Left ventricle myocardium inferior (tissue), 1 donor: ENCODE measurements at places on chromosomes 5 and 9. TPM values are rescaled to one million over a fixed set of nuclear protein-coding genes. Genes with fewer than 3 reads are reported as not detected.

DNA sequence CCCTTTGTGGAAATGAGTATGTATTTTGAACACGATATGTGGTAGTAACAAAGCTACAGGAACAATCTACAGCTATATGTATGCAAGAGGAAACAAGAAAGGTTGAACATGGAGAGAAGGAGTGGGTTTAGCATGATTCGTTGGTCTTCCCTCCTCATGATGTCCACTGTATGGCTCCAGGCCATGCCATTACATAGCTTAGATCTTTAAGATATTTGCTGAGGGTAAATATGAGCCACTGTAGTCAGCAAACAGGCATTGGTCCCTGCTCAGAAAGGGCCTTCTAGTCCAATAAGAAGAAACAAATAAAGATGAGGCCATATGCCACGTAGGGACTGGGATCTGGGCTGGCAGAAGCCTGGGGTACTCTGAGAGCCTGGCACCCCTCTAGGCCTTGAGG lies 543.2 kb upstream of the SGCD start:
- DNase-seq, result no peak

Gene ARID3C
- not detected for total RNA-seq

- no peak for DNase-seq
These were observed 4.2 kb upstream of the PTGES start for GRCh38 chr9:129757045-129757444.

DNA sequence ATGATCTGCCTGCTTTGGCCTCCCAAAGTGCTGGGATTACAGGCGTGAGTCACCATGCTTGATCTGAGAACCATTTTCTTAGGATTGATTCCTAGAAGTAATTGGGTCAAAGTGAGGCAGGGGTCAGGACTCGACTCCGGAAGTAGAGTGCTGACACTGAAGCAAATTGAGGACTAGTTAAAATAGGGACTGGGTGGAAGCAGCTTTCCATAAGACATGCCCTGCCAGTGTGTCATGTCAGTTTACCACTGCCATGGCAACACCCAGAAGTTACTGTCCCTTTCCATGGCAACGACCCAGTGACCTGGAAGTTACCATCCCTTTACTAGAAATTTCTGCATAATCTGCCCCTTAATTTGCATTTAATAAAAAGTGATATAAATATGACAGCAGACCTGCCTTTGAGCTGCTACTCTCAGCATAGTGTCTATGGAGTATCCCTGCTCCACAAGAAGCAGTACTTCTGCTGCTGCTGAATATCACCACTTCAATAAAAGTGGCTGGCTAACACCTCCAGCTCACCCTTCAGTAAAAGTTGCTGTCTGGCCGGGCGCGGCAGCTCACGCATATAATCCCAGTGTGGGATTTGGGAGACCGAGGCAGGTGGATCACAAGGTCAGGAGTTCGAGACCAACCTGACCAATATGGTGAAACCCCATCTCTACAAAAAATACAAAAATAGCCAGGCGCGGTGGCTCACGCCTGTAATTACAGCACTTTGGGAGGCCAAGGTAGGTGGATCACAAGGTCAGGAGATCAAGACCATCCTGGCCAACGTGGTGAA lies 47.8 kb upstream of the JADE2 start:
- no peak for DNase-seq

Gene IL3
- not detected for total RNA-seq

Gene IRX1
- 0.16 TPM for total RNA-seq

Gene IL13
- total RNA-seq, result not detected

DNA sequence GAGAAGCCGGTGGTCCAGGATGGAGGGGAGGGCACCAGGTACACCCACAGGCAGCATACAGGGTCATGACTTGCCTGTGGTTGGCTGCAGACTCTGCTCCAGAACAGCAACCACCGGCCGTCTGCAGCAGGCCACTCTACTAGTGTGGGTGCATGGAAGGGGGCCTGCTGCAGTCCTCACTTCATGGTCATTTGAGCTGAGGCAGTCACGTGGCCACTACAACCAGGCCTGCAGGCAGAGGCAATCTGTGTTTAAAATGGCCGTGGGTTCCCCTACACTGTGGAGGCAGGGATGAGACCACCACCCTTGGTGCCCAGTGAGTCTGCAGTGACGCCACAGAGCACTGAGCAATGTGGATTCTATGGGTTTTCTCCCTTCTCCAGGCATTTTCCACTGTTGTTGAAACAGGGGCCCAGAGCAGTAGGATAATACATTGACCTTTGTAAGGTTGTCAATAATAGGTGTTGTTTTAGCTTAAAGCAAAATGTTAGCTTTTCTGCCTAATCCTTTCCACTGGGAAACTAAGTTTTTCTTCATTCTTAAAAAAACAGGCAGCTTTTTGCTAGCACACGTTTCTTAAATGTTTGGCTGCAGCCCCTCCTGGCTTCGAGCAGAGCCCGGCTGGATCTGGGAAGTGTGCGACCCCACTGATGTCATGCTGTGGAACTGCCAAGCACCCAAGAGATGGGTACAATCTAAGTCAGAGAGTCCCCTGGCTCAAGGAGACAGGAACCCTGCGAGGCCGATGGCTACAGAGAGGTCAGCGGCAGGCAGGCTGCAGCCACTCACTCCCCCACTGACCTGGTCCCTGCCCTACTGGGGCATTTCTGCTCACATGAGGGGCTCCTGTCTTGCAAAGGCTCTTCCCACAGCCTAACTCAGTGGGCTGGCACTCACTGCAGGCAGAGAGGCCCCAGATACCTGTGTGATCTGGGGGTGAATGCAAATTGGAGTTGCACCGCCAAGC lies 21.2 kb downstream of the GADD45G start:
- no peak for DNase-seq

Gene GEMIN5
- total RNA-seq, result 14.0 TPM

Gene ANKRD31
- 0.11 TPM for total RNA-seq

GRCh38 chr5:132688536-132689339 lies 14.9 kb downstream of the IL4 start:
- no peak for DNase-seq

- no peak for DNase-seq
These were observed 35.4 kb upstream of the MAP1B start for GRCh38 chr5:72071906-72072305.

DNA sequence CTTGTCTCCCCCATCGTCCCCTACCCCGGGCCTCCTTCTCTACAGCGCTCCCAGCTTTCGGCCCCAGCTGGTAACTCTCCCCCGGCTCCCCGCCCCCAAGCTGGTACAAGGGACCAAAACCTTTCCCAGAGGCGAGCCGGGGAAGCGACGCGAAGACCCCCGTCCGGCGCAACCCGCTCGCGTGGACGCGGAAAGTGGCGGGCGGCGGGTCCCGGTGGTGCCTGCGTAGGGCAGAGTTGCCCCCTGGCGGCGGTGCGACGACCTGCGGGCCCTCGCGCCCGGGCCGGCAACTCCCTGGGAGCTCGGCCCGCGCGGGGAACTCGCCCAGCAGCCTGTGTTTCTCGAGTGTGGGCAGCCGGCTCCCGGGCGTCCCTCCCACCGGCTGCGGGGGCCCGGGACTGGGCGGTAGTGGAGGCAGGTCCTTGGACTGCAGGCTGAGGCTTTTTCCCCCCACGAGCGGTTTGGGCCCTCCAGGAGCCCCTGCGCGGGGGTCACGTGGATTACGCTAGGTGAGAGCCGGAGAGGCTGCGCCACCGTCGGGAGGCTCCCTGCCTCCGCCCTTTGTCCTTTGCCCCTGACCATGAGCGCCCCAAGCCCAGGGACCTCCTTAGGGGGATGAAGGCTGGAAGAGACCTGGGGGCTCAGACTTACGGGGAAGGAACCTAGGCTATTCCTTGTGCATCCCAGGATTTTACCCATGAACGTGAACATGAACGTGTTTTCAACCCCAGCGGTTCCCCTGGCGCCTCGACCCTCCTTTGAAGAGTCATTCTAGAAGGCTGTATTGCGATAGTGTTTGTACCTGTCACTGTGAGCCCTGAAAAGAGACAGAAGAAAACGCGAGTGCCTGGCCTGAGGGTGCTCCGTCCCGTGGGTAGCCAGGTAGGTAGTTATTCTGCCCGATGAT lies 2.9 kb upstream of the FOXD1 start:
- peak; percentile 49 for DNase-seq

- DNase-seq, result no peak
These were observed 5.3 kb upstream of the UBLCP1 start for GRCh38 chr5:159257629-159258283.

DNA sequence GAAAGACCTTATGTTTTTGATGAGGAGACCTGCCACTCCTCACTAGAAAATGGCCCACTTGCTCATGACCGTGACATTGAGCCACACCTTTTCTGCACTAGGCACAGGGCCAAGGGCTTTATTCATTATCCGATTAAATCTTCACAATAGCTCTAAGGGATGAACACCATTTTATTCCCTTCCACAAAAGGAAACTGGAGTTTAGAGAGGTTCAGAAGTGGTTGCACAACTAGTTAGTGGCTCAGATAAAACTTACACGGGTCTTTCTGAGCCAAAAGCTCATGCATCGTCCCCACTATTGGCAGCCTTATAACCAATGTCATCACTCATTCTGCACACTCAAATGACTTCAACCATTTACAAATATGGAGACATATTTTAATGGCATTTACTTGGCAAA lies 39.4 kb downstream of the SUSD1 start:
- no peak for DNase-seq

DNA sequence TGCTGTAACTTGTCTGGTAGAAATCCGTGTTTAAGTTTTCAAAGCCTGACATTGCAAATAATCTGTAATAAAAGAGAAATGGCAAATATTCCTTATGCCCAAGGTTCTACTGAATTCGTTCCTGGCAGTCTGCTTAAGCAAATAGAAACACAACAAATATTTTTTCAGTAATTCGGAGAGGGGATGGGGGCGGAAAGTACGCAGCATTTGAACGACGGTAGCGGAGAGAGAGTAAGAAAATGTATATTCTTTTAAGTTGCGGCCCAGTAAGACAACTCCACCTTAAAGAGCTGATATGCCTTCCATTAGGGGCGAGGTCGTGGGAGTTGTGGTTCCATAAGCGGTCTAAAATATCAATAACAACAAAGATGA lies 569 bp downstream of the YIPF5 start:
- no peak for DNase-seq

- no peak for DNase-seq
These were observed 105.5 kb downstream of the TLR4 start for GRCh38 chr9:117809751-117810150.

Gene LURAP1L
- 2.6 TPM for total RNA-seq

DNA sequence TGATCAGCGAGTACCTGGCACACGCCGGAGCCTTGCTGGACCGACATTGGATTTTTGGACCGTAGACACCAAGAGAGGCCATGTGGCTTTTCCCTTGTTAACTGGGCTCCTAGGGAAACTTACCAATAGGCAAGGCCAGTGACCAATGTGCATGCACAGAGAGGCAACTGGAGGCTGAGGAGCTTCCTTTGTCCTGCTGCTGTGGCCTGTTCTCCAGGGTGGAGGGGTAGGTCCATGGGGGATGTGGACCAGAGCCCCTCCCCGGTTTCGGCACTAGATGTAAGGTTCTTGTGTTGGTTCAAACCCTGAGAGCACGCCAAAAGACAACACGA lies 34.8 kb upstream of the ANXA2R start:
- no peak for DNase-seq

- no peak for DNase-seq
These were observed 75.6 kb downstream of the ST8SIA4 start for GRCh38 chr5:100827481-100827889.

GRCh38 chr5:138603249-138603920 lies 28.2 kb upstream of the HSPA9 start:
- DNase-seq, result no peak

DNA sequence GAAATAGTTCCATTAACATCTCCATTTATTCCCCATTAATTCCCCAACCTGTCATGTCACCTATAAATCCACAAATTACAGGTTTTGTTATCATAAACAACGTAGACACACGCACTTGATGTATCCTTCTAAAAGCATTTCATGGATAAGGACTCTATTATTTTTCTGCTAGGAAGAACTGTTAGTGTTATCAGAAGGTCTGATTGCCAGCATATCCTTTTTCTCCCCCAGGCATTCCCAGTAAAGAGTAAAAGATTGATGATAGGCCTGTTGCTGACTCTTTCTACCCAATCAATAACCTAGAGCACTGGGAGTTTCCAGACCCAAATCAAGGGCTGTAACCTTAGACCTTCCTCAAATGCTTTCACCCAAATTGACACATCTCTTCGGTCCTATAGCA lies 60.8 kb downstream of the RFK start:
- DNase-seq, result no peak

DNA sequence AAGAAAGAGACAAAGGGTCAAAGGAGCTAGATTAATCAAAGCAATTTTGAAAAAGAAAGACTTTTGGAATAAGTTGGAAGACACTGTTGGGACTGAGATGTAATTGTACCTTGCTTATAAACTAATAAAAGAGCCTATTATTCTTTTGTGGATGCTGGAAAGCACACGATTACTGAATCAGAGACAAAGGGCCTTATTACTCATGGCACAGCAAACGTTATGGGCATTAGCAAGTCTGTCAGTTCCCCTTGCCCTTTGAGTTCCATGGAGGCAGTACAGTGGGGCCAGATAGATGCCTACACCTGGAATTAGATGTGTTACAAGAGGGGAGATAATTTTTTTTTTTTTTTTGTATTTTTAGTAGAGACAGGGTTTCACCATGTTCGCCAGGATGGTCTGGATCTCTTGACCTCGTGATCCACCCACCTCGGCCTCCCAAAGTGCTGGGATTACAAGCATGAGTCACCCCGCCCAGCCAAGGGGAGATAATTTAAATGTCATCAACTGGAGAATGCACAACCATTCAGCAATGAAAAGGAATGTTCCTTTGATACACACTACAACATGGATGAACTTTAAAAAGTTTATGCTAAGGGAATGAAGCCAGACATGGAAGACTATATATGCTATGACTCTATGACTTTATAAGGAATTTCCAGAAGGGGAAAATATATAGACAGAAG lies 128.9 kb downstream of the STARD4 start:
- no peak for DNase-seq

DNA sequence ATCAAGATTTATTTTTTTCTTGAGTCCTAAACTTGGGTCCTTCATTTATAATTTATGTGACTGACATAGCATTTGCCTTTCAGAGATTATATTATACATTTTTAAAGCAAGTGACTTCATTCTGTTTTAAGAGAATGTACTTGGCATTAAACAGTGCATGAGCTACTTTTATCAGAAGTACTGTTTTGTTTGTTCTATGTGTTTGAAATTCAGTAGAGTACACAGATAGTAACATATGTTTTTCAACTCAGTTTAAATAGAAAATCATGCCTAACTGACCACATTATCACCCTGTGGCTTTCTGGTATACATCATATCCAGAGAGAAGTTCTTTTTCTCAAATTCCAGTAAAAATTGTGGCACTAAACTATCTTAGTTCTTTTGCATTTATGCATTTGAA lies 335.3 kb upstream of the CDH18 start:
- DNase-seq, result no peak

DNA sequence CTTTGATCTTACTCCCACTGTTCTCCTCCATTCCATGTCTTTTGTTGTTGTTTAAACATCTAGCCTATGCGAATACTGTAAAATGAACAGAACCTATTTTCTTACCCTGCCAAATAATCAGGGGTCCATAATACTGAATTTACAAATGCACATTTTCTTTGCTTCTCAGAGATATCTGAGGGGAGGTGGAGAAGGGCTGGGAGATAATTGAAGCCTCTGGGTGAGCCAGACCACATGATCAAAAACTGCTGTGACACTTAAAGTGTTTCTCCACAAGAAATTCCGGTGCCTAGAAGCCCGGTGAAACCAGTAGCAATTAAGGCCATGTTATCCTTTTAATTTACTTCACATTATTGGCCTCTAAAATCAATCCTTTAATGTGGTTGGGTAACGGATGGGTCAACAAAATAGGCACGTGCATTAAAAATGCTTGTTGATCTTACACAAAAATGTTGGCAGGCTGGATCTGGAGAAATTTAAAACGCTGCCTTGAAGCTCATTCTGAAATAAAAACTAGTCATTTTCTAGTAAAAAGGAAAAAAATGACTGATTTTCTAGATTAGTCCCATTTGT lies 10.8 kb downstream of the SEMA6A start:
- no peak for DNase-seq

Gene SMIM33
- total RNA-seq, result not detected
